Activated T-cell treated with anti-CD3 and anti-CD28 coated beads for 48 hours (primary cell): ENCODE measurements at places on chromosomes 12 and 14.

GRCh38 chr12:131046813-131047788, 93.4 kb downstream of the ADGRD1 start:
- DNase-seq, result no peak

- no peak for DNase-seq
These were observed 153.0 kb downstream of the NOVA1 start for GRCh38 chr14:26444822-26445221.

DNA sequence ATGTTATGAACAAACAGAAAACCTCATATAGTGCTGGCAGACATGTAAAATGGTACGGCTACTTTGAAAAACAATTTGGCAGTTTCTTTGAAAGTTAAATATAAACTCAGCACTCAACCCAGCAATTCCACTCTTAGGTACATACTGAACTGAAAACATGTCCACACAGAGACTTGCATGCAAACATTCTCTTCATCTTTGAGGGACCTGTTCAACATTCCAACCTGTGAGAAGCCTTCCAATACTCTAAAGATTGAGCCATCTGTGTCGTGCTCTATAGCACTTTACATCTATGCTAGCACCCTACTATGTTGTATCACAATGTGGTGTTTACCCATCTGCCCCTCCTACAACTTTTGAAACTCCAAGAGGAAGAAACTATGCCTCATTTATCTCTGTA, 79.3 kb downstream of the DNAI7 start:
- DNase-seq, result no peak

DNA sequence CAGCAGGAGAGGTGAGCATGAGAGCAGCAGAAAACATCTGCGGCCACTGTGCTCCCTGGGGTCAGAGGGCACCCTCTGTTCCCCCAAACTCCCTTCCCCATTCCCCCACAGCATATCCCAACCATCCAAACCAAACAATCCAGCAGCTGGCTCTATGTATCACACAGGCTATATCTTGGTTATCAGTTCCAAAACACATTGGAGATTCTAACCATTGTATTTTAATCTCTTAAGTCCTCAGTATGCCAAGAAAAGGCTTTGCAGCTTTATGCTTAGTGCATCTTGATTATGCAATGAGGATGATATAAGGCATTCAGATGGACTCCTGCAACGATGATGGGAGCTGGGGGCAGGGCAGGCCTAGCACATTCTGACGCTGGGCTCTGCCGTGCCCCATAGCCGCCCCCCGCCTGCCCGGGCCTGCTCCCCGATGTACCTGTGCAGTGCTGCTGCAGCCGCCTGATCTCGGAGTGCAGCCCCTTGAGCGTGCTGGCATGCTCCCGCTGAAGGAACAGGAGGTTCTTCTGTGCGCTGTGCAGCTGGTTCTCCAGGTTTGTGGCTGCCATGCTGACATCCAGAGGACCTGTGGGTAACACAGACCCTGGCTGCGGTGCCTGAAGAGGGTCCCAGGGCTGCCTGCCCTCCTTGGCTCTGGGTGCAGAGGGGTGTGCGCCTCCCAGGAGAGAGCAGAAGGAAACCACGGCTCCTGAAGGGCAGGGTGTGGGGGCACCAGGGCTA, 29.6 kb downstream of the CCDC92 start:
- no peak for DNase-seq

GRCh38 chr12:96500693-96501092, 11.3 kb downstream of the CFAP54 start:
- no peak for DNase-seq

GRCh38 chr14:37900561-37900960, 305.1 kb downstream of the TTC6 start:
- no peak for DNase-seq

- no peak for DNase-seq
These were observed 759.7 kb downstream of the DIO2 start for GRCh38 chr14:79451601-79452000.

DNA sequence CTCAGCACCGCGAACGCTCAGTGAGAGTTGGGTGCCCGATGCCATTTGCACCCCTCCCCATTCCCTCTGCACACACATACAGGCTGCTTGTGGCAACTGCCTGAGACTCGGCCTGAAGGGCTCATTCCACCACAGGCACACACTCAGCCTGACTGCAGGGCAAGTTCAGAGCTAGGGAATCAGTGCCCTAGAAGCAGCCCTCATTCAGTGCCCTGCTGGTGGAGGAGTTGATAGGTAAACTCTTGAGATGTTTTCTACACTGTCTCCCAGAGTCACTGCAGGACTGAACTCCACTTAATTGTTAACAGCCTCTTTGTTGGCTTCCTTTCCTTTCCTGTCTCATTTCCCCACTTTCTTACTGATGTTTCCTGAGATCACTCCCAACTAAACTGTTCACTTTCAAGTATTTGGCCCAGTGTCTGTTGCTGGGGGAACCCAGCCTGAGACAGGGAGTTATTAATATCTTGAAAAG, 16.9 kb downstream of the PPP1R36 start:
- no peak for DNase-seq

DNA sequence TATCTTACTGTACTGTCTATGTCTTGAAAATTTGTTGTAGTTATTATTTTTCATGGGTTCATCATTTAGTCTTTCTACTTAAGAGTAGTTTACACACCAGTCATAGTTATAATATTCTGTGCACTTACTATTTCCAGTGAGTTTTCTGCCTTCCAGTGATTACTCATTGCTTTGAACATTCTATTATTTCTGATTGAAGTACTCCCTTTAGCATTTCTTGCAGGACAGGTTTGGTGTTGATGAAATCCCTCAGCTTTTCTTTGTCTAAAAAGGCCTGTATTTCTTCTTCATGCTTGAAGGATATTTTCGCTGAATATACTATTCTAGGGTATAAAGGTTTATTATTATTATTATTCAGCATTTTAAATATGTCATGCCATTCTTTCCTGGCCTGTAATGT, 66.8 kb downstream of the TSPAN8 start:
- DNase-seq, result no peak
